Spinal cord (tissue), 10 donors: ENCODE measurements at places on chromosomes 1 and 21. TPM values are rescaled to one million over a fixed set of nuclear protein-coding genes. Genes with fewer than 3 reads are reported as not detected.
A peak's percentile ranks its signal among the peaks of the same experiment; 100 is the strongest.

DNA sequence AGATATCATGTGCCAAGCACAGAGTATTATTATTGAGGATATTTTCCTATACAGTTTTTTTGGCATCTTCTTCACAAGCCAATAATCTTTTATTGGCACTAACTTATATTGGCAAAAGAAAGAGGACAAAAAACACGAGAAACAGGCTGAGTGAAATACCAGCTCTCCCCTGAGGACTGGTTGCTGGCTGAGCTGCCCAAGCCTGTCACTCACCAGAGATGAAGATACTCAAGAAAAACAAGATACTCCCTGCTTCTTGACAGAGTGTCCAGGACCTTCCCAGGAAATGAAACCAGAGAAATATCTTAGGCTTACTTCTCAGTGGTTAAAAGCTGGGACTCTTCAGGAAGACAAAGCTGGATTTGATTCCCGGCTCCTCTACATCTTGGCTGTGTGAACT lies 35.9 kb upstream of the ATP1B1 start:
- DNase-seq, result no peak

GRCh38 chr1:171357179-171357578 lies 43.2 kb downstream of the FMO4 start:
- DNase-seq, result peak; percentile 10

DNA sequence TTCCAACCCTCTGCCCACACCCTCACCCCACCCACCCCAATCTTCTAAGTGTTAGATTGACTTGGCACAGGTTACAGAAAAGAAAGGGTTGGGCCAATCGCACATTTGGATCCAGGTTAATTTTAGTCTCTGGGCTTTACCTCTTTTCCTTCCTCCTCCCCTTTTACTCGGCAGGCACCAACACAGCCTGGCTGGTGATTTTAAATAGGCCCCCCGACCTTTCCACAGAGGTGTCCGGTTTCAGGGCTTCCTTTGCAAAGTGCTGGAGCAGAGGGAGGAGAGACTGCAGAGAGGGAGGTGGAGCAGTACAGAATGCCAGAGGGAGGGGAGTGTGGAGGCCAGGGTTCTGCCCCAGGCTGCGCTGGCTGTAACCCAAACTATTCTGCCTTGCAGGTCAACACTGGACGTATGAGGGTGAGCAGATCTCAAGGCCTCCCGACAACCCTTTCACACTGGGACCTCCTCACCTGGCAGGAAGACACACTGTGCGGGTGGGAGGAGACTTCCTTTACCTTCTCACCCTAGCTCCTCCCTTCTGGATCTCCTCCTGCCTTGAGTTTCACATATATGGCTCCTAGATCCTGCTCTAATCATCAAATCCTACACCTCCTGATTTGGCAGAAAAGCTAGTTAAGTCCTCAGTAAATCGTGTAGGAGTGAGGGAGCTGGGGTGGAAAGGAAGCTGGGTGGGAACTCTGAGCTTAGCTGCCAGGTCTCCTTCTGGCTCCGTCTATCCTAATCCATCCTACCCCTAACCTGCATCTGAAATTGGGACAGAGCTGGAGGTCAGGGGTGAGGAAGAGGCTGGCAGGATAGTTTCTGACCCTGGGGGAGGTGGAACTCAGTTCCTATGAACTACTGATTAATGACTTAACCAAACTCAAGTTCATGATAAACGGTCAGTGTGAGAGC lies 2.4 kb downstream of the CA14 start:
- DNase-seq, result no peak

Gene NCAM2
- total RNA-seq, result 30.7 TPM

- no peak for DNase-seq
These were observed 56.1 kb downstream of the GADD45A start for GRCh38 chr1:67741121-67741520.

Gene WDR64
- total RNA-seq, result not detected

DNA sequence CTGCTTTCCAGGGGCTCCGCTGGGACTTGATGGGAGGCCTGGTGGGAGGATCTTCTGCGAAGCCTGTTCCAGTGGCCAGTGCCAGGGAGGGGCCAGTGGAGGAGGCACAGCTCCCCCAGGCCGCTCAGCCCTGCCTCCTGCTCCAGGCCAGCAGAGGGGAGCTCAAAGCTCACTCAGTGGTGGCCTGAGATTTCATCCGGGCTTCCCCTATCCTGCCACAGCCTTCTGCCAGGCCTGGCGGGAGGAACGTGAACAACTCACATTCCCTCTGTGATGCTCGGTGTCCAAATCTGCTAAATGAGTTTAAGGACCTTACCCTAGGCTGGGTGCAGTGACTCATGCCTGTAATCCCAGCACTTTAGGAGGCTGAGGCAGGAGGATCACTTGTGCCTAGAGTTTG lies 3.3 kb downstream of the CLCNKB start:
- DNase-seq, result no peak

DNA sequence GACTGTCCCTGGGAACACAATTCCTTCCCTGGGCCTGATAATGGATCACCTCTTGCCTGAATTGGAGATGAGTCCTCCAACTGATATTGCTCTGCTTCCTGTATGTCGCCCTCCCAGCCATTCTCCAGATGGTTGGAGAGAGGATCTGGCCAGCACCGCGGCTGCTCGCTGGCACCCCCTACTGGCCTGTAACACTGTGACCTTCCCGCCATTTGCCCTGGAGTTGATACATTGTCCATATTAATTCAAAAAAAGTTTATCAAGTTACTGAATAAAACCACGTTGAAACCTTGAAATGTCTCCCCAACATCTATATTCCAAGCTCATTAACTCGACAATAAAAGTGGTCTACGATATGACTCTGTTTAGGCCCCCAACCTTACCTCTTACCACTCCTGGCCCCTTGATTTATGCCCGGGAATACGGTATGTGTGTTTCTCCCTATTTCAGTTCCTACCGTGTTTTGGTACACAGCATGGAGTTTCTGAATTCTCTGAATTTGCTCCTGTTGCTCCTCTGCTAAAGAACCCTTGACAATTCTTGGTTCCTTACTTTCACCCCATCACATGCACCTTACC lies 241.8 kb upstream of the KIAA0040 start:
- no peak for DNase-seq

DNA sequence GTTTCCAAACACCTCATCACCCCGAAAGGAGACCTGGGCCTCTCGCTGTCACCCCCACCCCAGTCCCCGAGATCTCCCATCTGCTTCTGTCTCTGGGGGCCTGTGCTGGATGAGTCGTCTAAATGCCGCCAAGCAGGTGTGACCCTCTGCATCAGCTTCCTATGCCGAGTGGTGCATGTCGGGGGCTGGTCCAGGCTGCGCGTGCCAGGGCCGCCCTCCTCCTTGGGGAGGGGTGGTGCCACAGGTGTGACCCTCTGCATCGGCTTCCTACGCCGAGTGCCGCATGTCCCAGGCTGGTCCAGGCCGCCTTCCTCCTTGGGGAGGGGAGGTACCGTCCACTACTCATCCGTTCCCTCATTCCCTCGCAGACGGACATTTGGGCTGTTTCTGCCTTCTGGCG lies 115.7 kb downstream of the PRDM16 start:
- no peak for DNase-seq

GRCh38 chr1:207858281-207858680 lies 52.6 kb downstream of the CD34 start:
- DNase-seq, result no peak

DNA sequence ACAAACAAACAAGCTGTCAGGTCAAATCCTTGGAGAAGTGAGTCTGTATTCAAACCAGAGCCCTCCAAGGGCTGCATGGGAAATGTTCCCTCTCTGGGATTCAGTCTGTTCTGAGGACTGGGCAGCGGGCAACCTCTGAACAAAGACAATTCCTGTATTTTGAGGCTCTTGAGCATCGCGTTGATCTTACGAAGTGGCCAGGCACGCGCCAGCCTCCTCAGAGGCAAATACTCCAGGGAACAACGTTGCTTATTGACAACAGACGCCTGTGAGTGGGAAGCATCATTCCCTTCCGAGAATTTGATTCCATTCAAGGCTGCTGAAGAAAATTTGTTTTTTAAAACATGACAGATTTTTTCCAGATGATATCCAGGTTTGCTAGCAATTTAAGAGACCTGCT lies 20.0 kb upstream of the TACSTD2 start:
- DNase-seq, result peak; percentile 16

Gene GBP1
- 10.3 TPM for total RNA-seq

Gene CLDN17
- not detected for total RNA-seq

Gene NBPF20
- 6.1 TPM for total RNA-seq

GRCh38 chr1:109669246-109669948 lies 1.5 kb downstream of the GSTM2 start:
- no peak for DNase-seq

Gene KRTAP13-3
- not detected for total RNA-seq

DNA sequence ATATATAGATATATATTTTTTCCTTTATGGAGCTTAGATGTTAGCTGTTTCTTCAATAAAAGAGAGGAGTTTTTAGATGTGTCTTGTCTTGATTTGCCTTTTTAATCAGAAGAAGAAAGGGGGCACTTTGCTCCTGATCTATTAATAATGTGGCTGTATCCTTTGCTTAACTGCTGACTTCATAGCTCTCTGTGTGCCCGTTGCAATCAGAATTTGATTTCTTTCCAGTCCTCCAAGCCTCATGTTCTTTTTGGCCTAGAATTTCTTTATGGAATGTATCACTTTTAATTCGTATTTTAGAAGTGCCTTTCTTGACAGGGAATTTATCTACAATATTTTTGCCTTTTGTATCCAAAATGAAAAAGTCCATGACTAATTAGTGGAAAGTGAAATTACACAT lies 85.3 kb downstream of the C1orf21 start:
- no peak for DNase-seq

- no peak for DNase-seq
These were observed 171.2 kb downstream of the SEC16B start for GRCh38 chr1:177798614-177799013.

Gene OR6K3
- total RNA-seq, result not detected

DNA sequence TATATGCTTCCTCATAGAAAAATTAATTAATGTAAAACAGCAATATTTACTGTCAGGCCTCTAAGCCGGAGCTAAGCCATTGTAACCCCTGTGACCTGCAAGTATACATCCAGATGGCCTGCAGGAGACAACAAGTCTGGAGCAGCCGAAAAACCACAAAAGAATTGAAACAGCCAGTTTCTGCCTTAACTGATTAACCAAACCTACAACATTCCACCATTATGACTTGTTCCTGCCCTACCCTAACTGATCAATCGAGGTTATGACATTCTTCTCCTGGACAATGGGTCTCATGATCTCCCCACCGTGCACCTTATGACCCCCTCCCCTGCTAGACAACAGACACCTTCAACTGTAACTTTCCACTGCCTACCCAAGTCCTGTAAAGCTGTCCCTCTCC lies 205.8 kb upstream of the DUSP10 start:
- no peak for DNase-seq

DNA sequence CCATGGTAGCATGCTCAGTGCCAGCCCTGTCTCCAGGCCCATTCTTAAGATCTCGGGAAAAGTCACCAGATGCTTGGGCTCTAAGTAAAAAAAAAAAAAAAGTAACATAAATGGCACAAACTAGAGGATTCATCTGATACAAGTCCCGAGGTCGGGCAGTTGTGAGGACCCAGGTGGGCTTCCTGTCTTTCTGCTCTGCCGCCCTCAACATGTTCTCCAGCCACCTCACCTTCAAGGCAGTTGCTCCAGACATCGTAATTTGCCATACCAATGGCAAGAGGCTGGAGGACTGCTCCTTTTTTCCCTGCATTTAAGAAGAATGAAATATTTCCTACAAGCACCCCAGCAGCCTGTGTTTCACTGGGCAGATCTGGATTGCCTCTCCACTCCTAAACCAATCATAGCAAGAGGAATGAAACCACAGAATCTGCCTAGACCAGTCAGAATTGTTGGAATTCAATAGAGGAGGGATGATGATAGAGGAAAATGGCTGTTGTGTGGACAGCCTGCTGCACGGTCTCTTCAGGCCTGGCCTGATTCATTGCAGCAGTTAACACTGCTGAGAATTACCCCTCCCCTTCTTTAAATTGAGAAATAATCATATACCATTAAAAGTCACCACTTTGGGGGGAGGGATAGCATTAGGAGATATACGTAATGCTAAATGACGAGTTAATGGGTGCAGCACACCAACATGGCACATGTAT lies 5.4 kb downstream of the HMGN2 start:
- no peak for DNase-seq

GRCh38 chr1:235025422-235025984 lies 103.1 kb downstream of the TOMM20 start:
- DNase-seq, result no peak

Gene RNASEL
- 10.4 TPM for total RNA-seq

Gene CD1B
- total RNA-seq, result not detected

DNA sequence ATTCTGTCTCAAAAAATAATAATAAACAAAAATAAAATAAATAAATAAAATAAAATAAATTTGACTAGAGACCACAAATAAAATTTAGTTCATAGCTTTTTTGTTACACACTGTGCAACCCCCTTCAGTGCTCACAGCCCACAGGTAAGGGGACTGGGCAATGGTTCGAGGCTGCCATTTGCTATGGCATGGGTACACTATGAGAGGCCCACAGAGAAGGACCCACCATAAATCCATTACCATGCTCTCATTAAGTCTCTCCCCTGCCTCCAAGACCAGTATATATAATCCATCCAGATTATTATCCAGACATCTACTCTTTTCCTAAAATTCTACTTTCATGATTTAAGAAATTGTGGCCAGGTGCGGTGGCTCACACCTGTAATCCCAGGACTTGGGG lies 8.7 kb upstream of the RIT1 start:
- DNase-seq, result no peak

DNA sequence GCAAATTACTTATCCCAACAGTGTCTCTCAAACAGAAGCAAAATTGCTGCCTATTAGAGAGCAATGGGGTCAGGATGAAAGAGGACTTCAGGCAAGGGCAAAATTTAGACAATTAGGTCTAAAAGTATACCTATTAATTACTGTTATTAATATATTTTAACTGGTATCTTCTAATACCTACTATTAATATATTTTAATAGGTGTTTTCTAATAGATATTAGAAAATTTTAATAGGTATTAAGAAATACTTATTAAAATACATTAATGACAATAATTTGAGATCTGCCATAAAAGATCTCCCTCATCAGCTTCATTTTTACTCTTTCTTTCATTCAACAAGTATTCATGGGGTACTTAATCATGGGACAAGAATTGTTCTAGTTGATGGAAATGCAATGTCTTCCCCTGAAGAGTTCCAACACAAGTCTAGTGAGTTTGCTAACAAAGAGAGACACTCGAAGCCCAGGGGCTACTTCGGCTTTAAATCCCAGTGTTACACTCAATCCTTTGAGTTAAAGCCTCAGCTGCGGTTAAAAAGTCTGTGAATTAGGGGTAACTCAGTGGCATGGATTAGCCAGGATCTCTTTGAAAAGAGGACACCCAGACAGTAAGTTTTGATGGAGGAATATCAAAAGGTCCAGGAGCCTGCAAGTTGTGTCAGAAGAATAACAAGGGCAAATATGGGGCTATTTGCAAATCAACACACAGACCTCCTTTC lies 44.1 kb downstream of the STYXL2 start:
- DNase-seq, result no peak

GRCh38 chr1:194394676-194395075 lies 1208.3 kb upstream of the B3GALT2 start:
- no peak for DNase-seq

Gene TXNIP
- 453 TPM for total RNA-seq

Gene MRPL55
- 90.4 TPM for total RNA-seq

DNA sequence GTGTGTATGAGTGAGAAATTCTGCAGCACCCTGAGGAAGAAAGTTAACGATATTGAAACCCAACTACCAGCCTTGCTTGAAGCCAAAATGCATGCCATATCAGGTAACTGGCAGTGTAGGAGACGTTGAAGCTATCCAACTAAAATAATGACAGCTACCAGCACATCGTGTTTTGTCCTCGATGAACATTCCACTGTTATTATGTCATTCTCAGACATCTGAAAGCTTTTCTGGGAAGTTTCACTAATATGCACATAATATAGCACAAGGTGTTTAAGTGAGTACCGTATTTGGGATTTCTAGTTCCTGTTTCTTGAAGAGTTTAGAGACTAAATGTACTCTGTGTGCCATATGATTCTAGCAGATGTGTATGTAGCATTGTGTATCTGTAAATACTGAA lies 173.5 kb downstream of the DISC1 start:
- no peak for DNase-seq
